Stimulated activated CD4-positive, alpha-beta T cell treated with anti-CD3 and anti-CD28 coated beads, Interleukin-12 subunit alpha, Interleukin-12 subunit beta, amount 100 ng/mL, for 48 hours (primary cell): ENCODE measurements at places on chromosomes 2 and 18.

- DNase-seq, result no peak
Observed at GRCh38 chr2:37885329-37885993, 39.6 kb upstream of the RMDN2 start.

GRCh38 chr2:144983107-144983506, 463.2 kb upstream of the ZEB2 start:
- DNase-seq, result no peak

- peak; percentile 45 for DNase-seq
Observed at GRCh38 chr2:205612636-205613035, 69.7 kb upstream of the NRP2 start.

- DNase-seq, result no peak
Observed at GRCh38 chr18:12652861-12653401, 5.0 kb downstream of the SPIRE1 start.

GRCh38 chr18:77068321-77069312, 64.0 kb downstream of the MBP start:
- DNase-seq, result no peak

GRCh38 chr2:98498703-98499440, 54.2 kb downstream of the INPP4A start:
- no peak for DNase-seq

DNA sequence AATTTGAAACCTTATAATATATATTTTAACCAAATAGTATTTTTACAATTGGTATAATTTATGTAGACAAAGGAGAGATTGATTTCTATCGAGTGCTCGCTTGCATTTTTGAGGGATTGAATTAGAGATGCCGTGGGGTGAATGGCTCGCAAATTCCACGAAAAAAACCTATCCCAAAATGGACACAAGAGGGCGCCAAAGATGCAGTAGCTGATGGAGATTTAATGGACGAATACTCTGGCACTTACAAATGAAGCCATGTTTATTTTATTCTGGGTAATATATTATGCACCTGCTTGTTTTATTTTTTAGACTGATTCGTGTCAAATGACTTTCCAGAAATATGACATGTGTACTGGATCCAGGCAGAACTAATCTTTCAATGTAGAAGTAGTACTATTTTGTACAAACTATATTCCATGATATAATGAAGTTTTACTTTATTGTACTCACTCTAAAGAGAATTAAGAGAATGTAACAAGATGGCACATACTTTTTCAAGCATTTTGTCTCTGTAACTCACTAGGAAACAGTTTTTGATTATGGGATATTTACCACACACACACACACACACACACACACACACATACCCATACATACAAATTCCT, 505.4 kb downstream of the PLCL1 start:
- peak; percentile 68 for DNase-seq

GRCh38 chr2:152559008-152559407, 158.3 kb downstream of the PRPF40A start:
- DNase-seq, result no peak

- no peak for DNase-seq
Observed at GRCh38 chr18:12430137-12430990, 22.6 kb downstream of the PRELID3A start.

GRCh38 chr2:151756820-151757219, 22.5 kb upstream of the NEB start:
- DNase-seq, result no peak

- DNase-seq, result no peak
Observed at GRCh38 chr2:8857709-8858108, 20.3 kb upstream of the KIDINS220 start.

GRCh38 chr2:29165362-29166241, 50.4 kb downstream of the CLIP4 start:
- DNase-seq, result no peak

- DNase-seq, result no peak
Observed at GRCh38 chr2:239876948-239877289, 148.2 kb downstream of the NDUFA10 start.

- peak; percentile 61 for DNase-seq
Observed at GRCh38 chr2:73984922-73985307, 205 bp downstream of the TET3 start.

GRCh38 chr2:178193823-178194599, at the start of gene OSBPL6:
Gene OSBPL6, plus strand, starts transcription at chr2:178194512. Its CDS starts 111,673 bp downstream, at chr2:178306185.
- DNase-seq, result peak; percentile 25

DNA sequence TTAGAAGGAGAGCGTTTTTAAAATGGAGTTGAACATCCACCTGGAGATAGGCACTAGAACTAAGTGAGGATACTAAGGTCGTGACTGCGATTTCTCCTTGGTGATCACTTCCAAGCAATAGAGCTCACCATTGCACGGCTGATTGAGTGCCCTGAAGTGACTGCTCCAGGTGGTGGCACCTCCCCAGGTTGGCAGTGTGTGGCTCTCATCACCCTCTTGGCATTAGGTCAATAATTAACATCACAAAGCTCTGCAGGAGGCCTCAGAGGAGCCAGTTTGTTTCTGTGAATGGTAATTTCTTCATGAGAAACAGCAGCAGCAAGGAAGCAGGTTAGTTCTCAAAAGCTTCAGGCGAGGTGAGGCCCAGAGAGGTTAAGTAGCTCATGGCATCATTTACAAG, 259.6 kb downstream of the CLIP4 start:
- no peak for DNase-seq

DNA sequence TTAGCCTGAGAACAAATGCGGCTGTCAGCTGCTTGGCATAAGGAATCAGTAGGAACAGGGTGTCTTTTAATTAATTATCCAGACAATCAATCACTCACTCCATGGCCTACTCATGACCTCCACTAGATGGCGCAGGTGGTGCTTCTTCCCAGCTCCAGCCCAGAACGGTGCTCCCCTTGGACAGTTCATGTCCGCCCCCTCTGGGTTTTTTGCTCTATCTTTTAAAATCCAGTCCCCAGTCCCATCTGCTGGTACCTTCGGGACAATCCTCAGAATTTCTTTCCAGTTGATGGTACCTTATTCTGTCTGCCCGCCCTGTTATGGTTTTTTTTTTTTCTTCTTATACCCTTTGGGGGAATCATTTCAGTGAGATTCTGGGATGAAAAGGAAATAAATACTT, 99.8 kb downstream of the CACNB4 start:
- DNase-seq, result peak; percentile 42

DNA sequence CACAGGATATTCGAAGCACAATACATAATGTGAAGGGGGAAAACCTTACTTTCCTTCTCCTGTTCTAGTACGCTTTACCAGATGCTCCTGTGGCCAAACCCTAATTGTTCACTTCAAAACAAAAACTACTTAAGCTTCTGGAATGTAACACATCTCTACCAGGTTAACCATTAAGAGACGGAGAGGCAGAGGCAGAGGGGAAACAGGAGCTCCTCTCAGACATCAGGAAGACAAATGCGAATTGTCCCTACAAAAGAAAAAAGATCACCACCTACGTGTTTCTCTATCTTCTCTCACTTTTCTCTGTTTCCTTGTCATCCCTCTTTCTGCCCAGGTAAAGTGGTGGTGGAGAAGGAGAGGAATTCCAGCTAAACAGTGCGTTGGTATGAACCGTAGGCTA, 266.8 kb downstream of the NRXN1 start:
- no peak for DNase-seq

- DNase-seq, result no peak
Observed at GRCh38 chr2:64135421-64135820, 8.8 kb downstream of the PELI1 start.

- DNase-seq, result no peak
Observed at GRCh38 chr18:45161850-45162249, 453.4 kb upstream of the SLC14A2 start.

GRCh38 chr2:84719434-84719833, 161.4 kb downstream of the TRABD2A start:
- DNase-seq, result no peak

- DNase-seq, result no peak
Observed at GRCh38 chr2:239245872-239246721, 154.7 kb downstream of the HDAC4 start.

DNA sequence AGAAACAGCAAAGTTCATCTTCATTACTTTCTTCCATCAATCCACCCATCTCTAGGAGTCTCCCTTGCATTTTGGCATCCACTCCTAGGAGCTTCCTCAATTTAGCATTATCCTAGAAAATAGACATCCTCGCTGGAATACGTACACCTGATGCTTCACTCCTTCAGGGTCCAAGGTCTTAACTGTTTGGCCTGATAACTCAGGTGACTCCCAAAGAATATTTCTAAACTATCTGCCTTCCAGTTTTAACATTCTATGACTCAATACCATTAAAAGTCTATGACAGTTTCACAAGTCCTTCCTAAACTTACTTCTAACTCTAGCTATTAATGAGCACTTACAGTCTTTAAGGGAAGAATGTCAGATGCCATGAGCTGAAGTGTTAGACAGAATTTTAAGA, 26.5 kb upstream of the TLK1 start:
- no peak for DNase-seq

- no peak for DNase-seq
Observed at GRCh38 chr2:238651306-238652052, 196.4 kb upstream of the TWIST2 start.

DNA sequence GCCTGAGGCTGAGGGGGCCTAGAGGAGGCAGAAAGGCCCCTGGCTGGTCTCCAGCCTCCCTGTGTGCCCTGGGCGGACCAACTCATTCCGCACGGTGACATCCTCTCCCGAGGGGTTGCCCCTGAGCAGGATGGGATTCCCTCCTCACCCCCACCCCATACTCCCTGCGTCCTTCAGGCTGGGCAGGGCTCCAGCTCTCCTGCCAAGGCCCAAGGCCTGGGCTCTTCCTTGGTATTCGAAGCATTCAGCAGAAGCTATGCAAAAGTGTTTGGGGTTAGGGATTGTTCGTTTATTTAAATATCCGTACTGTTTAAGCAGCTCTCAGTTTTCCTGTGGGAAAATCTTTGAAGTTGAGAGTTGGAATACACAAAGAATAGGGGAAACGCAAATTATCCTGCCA, 113.1 kb upstream of the RAB12 start:
- DNase-seq, result no peak

- DNase-seq, result no peak
Observed at GRCh38 chr18:31553800-31554199, 37.9 kb upstream of the TTR start.

DNA sequence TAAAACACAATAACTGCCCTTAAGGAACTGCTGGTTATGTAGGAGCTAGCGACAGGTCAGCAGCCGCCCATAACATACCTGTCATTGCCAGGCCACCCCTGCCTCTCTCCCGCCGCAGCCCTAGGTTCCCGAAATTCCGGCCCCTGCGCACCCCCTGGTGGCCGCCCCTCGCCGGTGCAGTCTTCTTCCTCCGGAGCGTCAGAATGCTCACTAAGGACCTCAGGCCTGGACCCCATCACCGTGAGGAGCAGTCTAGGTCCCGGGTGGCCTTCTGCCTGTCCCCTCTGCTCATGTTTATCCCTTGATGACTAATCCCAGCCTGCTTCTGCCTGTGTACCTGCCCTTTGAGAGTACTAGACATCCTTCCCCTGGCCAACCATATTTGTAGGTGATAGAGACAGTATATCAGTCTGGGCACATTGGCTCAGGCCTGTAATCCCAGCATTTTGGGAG, 115.7 kb upstream of the SLC1A4 start:
- DNase-seq, result peak; percentile 72

- DNase-seq, result peak; percentile 43
Observed at GRCh38 chr2:74146929-74147726, 584 bp downstream of the BOLA3 start.

DNA sequence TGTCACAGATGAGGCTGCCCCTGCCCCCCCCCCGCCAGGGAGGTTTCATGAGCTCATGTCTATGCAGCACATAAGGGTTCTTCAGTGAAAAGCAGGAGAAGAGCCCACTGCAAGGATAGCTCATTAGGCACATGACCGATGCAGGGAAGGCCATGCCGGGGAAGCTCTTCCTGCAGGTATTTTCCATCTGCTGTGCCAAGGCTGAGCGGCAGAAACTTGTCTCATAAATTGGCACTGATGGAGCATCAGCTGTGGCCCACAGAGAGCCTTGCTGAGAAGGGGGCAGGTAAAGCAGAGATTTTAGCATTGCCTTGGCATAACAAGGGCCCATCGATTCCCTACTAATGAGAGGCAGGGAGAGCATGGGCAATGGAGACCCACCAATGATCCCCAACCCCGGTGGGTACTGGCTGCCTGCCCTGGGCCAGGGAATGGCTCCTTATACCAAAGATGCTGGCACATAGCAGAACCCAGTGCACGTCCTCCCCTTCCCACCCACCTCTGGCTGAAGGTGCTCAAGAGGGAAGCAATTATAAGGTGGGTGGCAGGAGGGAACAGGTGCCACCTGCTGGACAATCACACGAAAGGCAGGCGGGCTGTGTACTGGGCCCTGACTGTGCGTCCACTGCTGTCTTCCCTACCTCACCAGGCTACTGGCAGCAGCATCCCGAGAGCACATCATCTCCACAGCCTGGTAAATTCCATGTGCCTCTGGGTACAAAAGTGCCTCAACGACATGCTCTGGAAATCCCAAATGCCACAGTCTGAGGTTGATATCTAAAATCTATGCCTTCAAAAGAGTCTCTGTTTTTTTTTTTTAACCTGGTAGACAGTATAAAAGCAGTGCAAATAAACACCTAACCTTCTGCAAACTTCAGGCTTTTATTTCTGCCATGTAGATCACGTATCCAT, 41.4 kb downstream of the STEAP3 start:
- peak; percentile 20 for DNase-seq

DNA sequence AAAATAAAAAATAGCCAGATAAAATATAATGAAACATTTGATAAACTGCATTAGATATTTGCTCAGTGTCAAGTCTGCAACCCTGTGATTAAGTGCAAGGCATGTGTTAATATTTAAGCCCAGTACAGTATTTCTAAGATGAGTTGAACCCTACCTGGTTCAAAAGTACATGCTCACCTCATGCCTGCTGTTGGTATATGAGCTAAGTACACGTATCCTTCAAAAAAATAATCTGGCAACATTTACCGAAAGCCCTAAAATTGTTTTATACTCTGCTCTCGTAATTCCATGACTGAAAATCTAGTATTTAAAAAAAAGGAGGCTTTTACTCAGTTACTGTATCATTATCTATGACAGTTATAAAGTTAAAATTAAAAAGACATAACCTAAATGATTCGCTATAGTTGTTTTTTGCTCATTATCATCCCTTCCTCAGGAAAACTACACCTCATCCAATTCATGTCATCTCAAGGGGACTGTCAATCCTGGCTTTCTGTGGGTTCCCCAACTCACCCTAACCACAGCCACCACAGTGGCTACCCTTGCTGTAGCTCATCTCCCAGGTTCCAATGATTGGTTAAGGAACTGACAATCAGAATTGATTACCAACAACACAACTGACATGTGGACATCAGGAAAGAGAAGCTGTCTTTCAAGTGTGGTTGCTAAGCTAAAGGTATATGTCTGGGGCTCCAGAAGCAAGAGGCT, 10.6 kb downstream of the TLK1 start:
- no peak for DNase-seq

DNA sequence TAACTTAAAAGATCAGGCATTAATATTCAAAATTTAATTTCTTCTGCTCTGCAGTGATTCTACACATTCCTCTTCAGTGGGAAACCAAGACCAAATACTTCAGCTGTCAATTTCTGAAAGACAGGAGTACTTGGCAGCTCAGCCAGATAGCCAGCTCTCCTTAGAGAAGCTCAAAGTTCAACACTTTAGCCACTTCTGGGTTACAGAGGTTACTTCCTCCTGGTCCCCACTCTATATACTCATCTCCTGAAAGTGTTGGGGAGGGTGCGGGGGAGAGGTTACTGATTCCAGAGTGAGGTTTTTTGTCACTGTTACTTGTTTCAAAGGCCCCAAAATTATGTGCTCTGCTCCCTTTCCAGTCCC, 4.1 kb downstream of the CYTIP start:
- peak; percentile 46 for DNase-seq

- no peak for DNase-seq
Observed at GRCh38 chr2:96150791-96151594, 5.8 kb upstream of the DUSP2 start.

GRCh38 chr18:27921904-27922751, 254.8 kb downstream of the CDH2 start:
- DNase-seq, result no peak

GRCh38 chr2:95203911-95204310, 3.4 kb upstream of the ZNF892 start:
- no peak for DNase-seq
